ENCODE measurements at places on chromosomes 2 and 18.

- no peak for DNase-seq
These were observed 167.1 kb downstream of the RAB3GAP1 start for GRCh38 chr2:135219226-135219625.

DNA sequence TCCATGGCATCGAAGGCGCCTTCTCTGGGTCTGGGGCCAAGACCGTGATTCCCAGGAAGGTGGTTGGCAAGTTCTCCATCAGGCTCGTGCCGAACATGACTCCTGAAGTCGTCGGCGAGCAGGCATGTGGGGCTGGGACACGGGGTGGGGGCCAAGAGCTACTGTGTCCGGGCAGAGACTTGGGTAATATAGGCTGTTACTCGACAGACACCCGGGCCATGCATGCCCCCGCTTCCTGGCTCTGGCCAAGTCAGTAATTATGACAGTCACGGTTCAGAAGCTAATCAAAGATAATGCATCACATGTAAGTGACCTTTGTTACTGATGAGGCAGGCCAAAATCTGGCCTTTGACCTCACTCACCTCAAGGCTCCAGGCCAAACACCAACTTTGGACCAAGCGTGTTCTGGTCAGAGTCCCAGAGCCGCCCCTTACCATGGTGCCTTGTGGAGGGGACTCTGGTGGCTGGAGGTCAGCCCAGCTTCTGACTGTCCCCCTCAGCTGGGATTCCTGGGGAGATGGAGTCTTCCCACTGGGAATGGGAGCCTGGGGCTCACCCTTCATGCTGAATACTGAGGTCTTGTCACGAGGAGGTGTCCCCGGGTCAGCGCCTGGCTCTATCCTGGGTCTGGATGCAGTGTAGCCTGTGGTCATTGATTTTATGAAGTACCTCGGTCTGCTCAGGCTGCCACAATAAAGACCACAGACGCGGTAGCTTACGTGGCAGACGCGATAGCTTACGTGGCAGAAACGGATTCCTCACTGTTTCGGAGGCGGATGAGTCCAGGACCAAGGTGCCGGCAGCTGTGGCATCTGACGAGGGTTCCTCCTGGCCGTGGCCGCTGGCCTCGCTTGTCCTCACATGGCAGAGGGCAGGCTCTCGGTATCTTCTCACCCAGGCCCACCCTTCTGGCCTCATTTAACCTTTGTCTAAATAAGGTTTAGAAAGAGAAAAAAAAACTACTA is 17.7 kb upstream of the CNDP1 start:
- no peak for DNase-seq

- DNase-seq = no peak
These were observed 126.7 kb downstream of the OSBPL1A start for GRCh38 chr18:24270937-24271380.

- DNase-seq = no peak
These were observed 132.0 kb downstream of the MEP1B start for GRCh38 chr18:32321826-32322225.

DNA sequence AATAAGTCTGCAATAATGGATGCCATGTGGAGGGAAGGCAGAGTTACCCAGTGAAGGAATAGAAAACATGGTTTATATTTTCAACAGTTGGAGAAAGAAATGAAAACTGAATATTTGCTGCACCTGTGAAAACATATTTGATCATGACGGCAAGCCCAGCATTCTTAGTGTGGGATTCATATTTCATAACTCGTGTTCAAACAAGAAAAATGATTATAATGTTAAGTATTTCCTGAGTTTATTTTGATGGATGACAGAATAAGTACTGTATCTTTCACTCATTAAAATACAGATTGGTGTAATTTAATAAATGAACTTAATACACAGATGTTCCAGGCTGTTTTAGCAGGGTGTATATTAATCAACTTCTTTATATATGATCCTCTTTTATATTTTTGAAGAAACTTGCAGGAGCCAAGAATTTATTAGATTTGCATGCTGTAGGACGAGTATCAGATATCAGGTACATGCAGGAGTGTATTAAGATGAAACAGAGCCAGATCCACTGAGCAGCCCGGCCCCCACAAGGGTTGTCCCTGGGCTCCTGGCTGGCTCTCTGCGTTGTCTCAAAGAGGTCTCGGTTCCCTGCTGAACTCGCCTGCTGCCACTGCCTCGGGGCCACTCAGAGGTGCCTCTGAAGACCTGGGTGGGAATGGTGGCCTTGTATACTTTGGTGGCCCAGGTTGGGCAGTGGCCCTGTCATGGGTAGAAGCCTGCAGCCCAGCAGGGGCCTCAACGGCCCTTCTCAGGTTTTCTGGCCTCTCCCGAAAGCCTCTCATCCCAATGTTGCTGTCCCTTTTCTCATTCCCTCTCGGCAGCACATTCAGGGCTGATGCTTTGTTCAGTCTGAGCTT is 95.0 kb upstream of the LDAH start:
- no peak for DNase-seq

DNA sequence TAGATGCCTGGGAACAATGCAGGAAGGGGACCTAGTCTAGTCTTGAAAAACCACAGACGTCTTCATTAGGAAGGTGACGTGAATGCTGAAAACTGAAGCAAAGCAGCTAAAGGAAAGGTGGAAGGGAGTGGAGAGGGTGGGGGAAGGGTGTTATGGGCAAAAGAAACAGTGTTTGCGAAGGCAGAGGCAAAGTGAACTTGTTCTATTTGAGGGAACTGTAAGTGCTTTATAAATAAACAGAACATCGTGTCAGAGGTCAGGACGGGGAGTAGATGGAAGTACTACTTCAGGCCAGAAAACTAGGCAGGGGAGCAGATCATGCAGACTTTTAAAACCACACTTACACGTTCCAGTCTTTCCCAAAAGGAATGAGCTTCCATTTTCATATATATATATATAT is 57.8 kb downstream of the FASTKD2 start:
- DNase-seq = no peak

DNA sequence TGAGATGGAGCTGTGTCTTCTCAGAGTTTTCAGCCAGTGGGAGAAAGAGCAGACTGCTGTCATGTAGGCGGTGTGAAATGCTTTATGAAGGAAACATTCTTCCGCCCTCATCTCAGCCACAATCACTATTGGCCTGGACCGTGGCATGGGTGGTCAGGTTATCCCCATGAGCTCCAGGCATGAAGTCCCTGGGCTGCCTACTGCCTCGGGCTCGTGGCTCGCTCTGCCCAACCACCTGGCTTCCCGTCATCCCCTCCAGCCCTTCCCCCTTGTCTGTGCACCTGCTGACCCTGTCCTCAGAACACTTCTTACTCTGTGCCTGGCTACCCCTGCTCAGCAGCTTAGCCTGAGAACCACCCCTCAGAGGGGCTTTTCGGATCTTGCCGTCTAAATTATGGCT is 15.5 kb downstream of the COLEC11 start:
- no peak for DNase-seq

DNA sequence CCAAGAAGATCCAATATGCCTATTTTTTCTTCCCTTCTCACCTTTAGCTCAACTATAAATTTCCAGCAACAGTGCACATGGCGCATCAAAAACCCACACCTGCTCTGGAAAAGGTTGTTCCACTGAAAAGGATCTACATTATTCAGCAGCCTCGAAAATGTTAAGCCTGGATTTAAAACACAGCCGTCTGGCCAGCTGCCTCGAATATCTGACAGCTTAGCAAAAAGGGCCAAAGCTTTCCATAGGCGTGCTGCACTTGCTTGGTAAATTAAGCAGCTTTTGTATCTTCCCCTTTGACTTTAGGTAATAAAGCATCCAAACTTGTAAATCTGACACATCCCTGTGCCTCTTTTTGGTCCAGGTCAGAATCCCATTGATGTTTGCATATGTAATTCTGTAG is 20.5 kb downstream of the DAPL1 start:
- DNase-seq = no peak

GRCh38 chr18:76988827-76989646 is 143.5 kb downstream of the MBP start:
- DNase-seq = peak; percentile 32

- DNase-seq = no peak
These were observed 678 bp upstream of the UBE2E3 start for GRCh38 chr2:180979749-180980105.

DNA sequence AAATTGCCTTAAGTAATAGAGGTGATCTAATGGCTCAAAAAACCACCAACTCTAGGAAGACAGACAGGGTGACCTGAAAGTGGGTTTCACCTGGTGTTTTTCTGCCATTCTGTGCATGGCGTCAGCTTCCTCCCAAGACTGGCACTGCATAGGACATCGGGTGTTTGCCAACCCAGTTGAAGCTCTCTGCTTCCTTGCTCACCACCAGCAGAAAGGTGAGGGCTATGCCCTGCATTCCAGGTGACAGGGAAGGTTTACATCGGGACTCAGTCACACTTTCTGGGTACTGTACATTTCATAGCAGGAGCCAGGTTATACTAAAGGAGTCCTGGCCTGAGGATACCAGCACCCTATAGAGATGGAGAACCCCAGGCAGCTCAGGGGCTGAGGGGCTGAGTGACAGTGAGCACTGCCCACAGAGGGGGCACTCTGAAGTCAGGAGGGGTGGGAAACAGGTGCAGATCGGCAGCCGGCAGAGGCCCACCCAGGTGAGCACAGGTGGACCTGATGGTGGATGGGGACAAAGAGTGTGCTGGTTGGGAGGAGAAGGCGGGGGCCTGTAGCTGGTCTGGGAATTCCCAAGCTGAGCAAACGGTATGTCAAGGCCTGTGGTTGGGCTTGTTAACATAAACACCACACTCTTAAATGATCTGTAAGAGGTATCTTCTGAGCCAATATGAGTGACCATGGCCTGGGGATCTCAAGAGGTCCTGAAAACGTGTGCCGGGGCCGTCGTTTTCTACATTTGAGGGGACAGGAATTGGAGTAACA is 18.1 kb downstream of the TPRKB start:
- DNase-seq = no peak

DNA sequence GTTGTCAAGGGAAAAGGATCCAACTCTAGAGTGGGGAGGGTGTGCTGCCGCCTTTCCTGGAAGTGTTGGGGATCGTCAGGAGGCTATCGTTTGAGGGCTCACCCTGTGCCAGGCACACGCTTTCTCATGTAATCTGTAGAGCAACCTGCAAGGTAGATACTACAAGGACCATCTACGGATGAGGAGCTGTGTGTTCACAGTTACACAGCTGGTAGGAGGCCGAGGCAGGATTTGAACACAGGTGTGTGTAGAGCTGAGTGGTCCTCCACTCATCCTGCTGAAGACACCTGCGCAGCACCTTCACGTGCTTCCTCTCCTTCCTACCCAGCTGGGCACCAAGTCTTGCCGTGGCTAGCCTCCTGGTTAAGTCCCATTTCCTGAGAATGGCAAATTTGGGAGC is 68.3 kb downstream of the MARCO start:
- no peak for DNase-seq

- no peak for DNase-seq
These were observed 350.9 kb downstream of the NUP35 start for GRCh38 chr2:183474912-183475695.

DNA sequence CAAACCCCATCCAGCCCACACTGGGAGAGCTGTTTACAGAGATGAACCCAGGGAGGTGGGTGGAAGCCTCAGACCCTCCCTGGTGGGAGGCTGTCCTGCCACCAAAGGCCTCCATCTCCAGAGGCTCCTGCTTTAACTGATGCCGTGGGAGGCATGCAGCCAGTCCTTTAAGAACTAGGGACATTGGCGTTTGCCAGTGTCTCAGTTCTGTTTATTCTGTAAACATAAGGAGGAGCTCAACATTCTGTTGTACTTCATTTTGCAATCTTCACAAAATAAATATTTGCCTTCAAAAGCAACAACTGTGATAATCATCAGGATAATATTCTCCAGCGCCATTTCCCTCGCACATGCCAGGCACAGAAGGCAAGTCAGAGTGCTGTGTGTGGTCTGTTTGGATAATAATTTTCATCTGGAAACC is 6.8 kb downstream of the EDAR start:
- DNase-seq = no peak
